ENCODE measurements at places on chromosomes 3 and 15. TPM values are rescaled to one million over a fixed set of nuclear protein-coding genes. Genes with fewer than 3 reads are reported as not detected.

Gene ATP8B4
- 9.0 TPM for total RNA-seq

- no peak for DNase-seq
These were observed 19.7 kb downstream of the GPR171 start for GRCh38 chr3:151183265-151183671.

DNA sequence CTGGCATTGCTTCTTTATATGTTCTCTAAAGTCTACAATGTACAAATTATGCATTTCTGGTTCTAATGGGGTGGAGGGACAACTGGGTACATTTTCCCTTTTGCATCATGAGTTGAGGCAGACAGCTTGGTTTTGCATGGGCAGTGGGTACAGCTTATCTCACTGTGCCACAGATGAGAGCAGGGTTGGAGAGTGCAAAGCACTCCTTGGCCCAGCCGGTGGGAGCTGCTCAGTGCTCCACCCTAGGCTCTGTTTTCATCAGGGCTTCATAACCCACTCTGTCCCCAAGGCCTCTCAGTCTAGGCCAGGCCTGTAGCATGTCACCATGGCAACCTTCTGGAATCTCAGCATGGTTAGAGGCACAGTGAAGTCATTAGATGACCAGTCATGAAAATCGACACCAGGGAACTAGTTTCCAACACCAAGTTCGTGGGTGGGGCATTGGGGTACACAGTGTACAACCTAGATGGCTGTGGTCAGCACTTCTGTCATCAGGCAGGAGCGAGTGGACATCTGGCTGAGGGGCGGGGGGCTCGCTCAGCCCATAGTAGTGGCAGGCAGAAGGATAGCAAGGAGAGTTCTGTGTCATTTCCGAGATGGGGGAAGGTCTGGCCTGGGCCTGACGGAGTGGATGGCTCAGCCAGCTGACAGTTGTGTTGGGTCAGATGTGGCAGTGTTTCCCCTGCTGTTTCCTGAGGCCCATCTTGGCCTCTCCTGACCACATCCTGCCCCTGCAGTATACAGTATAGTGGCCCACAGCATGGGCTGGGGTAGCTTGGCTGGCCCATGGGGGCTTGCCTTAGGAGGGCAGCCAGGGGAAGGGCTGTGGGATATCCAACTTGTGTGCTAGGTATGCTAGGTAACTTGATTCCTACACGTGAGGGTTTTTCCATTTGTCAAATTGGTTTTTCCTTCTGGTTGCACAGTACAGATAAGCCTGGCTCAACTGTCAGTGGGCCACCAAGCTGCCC is 75.7 kb upstream of the PRR23C start:
- DNase-seq, result no peak

DNA sequence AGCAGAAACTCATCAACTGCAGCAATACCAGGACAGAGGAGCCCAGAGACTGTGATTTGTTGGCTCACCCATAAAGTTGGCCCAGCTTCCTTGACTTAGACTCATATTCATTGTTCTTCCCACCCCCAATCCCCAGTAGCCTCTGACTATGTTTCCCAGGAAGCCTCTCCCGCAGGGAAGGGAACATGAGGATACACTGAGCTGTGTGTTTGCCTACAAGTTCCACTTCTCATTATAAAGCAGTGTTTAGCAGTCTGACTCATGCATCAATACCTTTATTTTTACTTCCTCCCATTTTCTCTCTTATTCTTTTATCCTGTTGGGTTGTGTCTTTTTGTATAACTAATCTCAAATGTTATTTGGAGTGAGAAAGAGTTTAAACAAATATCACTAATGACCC is 111.6 kb upstream of the PHLDB2 start:
- no peak for DNase-seq

DNA sequence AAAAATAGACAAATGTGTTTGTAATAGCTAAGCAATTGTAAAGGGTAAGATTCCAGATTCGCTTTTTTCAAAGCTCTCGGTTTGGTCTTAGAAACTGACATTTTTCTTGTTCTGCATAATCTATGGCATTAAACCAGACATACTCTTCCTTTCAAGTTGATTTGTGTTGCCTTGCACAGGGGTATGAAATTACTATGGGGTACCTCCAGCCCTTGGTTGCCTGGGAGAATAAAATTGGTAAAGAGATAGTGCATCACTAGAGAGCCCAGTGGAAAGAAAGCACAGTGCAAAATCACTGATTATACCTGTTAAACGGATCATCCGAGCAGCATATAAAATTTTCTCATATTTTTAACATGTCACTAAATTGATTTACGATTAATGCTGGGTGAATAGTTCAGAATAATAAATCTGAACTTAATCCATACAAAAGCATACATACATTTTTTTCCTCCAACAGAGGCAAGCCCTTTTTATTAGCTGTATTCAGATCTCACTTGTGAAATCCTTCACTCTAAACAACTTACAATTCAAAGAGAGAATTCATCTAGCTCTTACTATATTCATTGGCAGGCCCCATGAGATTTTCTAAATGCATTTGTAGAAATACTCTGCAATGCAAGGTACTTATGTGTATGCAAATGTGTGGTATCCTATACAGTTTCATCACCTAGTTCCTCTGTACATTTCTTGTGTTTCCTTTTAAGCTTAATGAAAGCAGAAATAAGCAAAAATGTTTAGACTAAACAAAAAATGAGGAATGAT is 224.4 kb downstream of the ROBO1 start:
- DNase-seq, result no peak

Gene CXCR6
- total RNA-seq, result 4.3 TPM

Gene EOMES
- 1.9 TPM for total RNA-seq

DNA sequence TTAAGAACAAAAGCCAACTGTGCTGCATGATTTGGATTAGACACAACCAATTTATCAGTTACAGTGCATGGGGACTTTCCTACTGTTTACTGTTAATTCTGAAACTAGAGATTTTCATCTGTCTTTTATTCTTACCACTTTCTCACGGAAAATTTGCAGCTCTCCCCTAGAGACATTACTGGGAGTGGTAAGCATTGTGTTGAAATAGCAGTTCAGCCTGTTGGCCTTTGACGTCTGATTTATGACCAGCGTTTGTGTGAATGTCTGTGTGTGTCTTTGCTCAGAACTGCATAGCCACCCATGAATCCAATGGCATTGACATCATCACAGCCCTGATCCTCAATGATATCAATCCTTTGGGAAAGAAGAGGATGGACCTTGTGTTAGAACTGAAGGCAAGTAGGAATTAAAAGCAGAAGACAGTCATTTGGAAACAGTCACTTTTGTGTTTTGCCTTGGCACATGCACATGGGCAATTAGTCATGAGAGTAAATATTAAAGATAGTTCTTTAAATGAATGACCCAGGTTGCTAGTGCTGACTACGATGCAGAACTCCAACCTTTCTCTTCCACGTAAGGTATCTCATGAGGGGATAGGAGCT is 202.2 kb upstream of the BHLHE40 start:
- no peak for DNase-seq

DNA sequence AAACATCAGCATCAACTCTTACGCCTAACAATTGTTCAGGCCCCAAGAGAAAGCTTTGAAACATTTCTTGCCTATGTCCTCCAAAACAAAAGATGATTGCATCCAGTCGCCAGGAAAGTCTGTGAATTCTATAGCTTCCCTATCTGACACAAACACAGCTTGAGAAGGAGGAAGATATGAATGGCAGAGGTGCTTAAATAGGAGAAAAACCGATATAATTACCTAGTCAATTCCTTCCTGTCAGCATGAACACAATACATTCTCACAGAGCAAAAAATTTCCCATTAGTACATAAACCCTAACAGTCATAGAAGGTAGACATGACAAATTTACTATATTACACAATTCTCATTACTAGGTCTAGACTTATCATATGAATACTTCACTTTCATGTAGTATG is 326.5 kb downstream of the CGGBP1 start:
- DNase-seq, result no peak

DNA sequence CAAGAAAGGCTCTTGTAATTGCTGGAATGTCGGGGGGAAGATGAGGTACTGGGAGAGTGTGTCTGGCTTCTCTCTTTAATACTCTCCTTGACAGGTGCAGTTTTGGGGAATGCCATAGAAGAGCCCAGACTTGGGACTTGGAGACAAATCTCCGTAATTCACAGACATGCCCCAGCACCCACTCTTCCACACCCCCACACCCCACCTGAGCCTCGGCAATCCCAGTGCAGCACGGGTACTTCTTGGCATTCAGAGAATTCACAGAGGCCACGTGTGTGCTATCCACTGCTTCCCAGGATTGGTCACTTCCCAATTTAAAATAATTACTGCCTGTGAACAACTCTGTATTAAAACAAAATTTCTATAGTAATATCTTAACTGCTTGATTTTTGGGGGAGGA is 43.9 kb downstream of the TRIM71 start:
- no peak for DNase-seq

GRCh38 chr15:62085740-62086139 is 19.0 kb downstream of the C2CD4A start:
- no peak for DNase-seq

- DNase-seq, result no peak
These were observed 116.2 kb upstream of the SLCO3A1 start for GRCh38 chr15:91737151-91737818.

- DNase-seq, result no peak
These were observed 6.2 kb downstream of the SLC7A14 start for GRCh38 chr3:170579646-170580045.
